Esophagus muscularis mucosa (tissue), 4 donors: ENCODE measurements at places on chromosomes 12 and 14. TPM values are rescaled to one million over a fixed set of nuclear protein-coding genes. Genes with fewer than 3 reads are reported as not detected.

DNA sequence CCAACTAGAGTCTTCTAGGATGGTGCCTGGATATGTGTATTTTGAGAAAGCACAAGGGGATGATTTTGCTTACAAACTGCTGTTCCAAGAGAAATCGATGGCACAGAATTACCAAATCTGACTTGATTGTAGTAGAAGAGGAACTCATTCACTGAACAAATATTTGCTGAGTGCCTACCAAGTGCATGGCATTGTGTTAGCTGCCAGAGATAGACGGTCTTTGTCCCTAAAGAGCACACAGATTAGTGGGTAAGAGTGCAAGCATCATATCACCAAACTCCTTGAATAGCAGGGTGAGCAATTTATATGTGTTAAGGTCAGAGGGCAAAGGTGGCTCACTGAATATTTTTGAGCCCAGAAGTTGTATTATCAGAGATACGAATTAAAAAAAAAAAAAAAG lies 3.5 kb upstream of the FOXN3 start:
- DNase-seq: no peak

DNA sequence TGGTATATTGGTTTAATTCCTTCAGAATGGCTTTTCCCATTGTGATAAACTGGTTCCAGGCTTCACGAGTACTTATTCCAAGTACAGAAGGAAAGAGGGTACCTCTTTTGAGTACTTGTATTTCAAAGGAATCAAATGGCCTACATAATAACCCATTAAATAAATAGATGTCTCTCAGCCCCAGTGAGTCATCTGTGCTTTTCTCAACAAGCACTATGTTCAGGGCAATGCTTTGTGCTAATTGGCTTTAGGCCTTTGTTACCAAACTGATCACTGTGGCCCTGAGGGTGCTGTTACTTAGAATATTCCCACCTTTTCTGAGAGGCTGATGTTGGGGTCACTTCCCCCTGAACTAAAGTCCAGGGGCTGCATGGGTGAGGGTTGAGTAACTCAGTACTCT lies 107.1 kb downstream of the LRRK2 start:
- DNase-seq: no peak

- no peak for DNase-seq
These were observed 225.2 kb downstream of the KTN1 start for GRCh38 chr14:55805250-55805649.

The TRIM9 gene
- total RNA-seq: 0.86 TPM

DNA sequence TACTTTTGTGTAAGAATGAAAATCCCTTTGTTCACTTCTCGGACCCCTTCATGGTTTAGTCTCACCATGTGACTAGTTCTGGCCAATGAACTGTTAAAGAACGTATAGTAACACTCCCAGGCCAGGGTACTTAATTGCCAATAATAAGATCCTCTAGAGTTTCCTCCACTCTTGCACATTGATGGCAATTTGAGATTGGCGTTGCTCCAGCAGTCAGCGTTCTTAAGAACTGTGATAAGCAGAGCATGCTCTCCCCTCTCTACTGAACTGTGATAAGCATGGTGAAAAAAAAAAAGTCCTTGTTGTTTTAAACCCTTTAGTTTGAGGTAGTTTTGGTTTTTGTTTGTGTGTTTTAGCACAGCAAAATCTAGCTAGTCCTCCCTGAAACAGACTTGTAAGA lies 854.5 kb downstream of the SLC6A15 start:
- DNase-seq: no peak

- DNase-seq: peak; percentile 89
These were observed 257.9 kb upstream of the TMEM132C start for GRCh38 chr12:128009108-128009507.
